H7 (cell line): ENCODE measurements at places on chromosomes 7 and 10.

GRCh38 chr10:84012831-84013458 is 126.4 kb upstream of the GHITM start:
- DNase-seq, result no peak

GRCh38 chr10:114613237-114613979 is 44.7 kb downstream of the ABLIM1 start:
- no peak for DNase-seq

DNA sequence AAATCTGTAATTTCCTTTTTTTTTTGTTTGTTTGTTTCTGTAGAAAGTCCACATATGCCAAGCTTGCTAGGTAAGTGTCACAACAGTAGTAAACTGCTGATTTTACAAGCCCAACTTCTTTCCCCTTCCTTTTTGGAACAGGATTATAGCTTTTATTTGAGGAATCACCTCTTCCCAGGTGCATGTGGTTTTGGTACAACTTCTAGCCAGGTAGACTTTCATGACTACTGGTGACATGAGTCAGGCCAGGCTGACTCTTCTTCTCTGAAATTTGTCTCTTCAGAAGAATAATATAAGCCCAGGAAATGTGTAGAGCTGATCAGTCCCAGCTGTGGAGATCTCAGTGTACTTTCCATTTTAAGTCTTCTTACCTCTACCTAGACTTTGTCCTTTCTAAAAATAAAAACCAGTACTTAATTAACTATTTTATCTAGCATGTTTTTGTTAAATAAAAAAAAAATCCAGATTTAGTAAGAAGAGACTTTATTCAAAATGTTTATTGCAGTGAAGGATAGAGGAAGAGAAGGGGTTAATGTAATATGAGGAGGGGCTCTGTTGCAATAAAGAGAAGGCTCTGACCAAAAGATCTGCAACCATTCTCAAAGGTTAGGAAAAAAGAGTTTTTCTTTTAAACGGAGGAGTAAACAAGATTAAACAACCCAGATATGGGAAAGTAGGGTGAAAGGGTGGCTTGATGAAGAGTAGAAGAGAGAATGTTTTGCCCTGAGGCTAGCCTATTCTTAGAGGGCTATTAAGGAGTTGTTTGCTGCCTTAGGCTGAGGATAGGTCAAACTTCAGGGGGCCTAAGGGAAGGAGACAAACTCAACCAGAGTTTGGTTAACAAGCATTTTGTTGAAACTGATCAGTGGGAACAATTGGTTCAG is 664.2 kb downstream of the SORCS1 start:
- DNase-seq, result no peak

DNA sequence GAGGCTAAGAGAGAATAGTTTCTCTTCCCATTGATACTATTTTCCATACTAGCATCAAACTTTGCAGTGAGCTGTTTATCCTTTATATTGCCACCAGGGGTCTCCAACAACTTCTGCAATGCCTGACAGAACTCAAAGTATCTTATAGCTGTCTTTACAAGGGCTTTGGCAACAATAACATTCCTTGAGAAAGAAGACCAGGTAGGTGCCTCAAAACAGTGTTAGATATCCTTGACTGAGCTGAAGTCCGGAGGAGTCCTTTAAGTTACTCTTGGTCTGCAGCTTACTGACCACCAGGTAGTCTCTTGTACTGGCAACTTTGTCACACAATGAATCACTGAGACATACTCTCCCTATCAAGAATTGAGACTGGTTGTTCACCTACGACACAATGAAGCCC is 30.0 kb upstream of the TES start:
- DNase-seq, result peak; percentile 64

- no peak for DNase-seq
Observed at GRCh38 chr7:87152897-87153641, 816 bp downstream of the DMTF1 start.
